ENCODE measurements at places on chromosomes 16 and 17.
A peak's percentile ranks its signal among the peaks of the same experiment; 100 is the strongest.

- no peak for DNase-seq
These were observed 12.1 kb downstream of the TBC1D26 start for GRCh38 chr17:15744074-15744676.

- DNase-seq: no peak
These were observed 11.2 kb downstream of the NAGPA start for GRCh38 chr16:5022521-5022920.

- DNase-seq: no peak
These were observed 99.0 kb downstream of the OMG start for GRCh38 chr17:31198026-31198425.

DNA sequence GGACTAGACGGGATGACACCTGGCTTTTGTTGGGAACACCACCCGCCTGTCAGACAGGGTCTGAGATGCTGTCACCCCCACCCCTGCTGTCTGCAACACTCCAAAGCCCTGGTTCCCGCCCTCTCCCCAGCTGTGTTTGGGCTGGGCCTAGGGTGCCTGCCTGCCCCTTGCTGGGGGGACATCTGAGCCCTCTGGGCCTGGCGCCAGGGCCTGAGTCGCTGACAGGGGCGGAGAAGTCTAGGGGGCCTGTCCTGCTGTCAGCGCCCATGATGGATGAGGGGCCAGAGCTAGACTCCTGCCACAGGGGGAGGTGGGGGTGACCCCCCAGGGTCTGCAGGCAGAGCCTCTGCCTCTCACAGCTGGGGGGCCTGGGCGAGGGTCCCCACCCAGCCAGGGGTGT, 7.6 kb upstream of the PKMYT1 start:
- DNase-seq: peak; percentile 62

DNA sequence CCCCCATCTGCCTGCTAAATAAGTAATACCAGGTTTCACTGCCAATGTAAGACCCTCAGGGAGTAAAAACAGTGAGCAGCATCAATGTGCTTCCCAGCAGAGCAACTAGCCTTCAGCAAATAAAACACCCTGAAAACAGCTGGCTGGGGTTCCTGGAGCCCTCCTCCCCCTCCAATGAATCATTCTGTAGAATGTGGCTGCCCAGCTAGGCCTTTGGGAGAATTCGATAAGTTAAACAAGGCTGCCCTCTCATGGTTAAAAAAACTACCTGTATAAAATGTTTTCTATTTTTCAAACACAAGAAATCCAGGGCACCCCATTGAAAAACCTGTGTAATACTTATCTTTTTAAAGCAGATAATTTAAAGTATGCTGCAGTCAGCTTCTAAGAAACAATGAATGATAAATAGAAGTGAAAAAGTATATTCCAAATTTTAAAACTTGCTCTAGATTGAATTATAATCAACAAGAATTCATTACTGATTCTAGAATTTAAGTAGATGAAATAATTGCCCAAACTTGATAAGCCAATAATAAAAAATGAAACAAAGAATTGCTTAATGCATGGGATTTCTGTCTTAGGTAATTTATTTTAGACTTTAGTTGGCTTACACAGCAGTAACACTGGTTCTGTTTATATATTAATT, 9.4 kb upstream of the TOM1L1 start:
- DNase-seq: peak; percentile 65

DNA sequence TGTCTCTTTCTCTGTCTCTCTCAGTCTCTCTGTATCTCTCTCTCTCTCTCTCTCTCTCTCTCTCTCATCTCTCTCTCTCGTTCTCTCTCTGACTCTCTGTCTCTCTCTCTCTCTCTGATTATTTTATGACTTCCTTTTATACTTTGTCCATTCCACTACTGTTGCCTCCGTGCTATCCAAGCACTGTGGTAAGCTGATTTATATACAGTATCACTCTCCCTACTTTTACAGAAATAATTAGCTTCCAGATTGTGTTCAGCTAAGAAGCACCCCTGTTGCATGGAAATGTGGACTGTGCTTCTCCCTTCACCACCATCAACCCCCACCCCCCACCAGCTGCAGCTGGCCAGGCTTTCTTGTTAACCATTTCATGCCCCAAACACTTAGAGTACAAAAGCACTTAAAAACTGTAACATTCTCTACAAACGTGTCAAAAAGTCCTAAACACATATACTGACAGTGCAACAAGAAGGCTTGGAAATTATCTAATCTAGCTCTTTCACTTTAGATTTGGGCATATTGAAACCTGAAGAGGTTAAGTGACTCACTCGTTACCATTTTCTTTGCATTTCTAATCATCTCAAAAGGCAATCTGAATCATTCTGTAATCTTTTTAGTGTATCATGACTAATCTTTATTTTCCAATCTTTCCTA, 11.6 kb upstream of the TMEM100 start:
- no peak for DNase-seq

DNA sequence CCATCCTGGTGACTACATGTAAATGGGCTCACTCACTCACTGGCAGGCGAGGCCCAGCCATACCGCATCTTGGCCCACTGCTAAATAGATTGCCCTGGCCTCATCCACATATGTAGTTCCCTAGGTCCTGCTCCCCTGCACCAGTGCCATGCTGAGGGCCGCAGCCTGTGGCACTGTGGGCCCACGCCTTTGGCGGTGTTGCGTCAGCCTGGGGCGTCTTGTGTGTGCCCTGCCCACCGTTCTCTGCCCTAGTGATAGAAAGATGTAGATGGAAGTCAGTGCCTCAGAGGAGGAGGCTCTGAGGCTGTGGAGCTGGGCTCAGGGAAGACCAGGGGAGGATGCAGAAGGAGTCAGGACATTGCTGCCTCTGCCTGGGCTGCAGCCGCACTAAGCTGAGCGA, 18.9 kb downstream of the C17orf75 start:
- no peak for DNase-seq

DNA sequence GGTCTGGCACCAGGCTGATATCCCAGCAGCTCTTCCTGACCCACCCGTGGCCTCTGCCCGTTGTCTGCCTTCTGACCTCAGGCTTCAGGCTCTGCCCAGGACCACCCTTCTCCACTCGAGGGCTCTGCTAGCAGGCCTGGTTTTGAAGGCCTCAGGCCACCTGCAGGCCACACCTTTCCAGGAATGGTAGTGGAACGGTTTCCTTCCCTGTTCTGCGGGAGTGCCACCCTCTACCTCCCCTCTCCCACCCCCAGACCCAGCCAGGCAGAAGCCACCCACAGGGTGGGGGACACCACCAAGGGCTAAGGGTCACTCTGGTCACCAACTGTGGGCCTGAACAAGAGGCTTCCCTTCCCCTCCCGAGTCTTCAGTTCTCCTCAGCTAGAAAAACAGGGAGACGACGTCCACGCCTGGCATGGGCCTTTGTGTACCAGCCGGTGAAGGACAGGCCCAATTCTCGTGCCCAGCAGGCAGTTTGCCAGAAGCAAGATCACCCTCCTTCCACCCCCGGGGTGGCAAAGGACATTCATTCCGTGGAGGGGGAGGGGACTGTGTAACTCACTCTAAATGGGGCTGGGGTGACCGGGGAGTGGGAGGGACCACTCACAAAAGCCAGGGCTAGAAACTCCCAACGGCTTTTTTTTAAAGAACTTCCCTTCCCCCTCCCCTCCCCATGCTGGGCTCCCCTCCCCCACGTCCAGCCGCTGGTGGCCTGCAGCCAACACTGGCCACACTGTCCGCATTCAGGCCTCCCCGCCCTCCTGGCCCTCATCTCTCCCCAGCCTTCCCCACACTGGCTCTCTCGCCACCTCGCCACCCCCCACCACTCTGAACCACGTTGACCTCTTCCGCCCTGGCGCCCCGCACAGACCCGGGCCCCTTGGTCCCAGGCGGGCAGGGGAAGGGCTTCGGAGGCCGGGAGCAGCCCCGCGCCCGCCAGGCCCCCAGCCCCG, 7.7 kb downstream of the CBX4 start:
- no peak for DNase-seq

DNA sequence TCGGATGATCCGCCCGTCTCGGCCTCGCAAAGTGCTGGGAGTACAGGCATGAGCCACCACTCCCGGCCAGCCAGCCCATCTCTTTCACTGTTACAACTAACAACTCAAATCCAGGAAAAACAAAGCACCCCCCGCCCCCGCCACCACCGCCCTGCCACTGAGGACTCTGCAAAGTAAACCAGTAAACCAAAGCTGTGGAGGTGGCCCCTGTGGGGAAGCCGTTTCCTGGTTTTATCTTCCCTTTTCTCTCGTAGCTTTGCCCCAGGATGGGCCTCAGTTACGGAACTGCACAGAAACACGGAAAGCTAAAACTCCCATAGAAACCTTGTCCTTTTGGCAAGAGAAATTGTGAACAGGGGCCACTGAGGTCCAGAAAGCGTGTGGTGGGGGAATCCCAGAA, 17.5 kb downstream of the CHMP6 start:
- no peak for DNase-seq

GRCh38 chr16:66713076-66713475, 16.5 kb upstream of the CMTM4 start:
- no peak for DNase-seq
